ENCODE measurements at places on chromosomes 3 and 15.
A peak's percentile ranks its signal among the peaks of the same experiment; 100 is the strongest.

DNA sequence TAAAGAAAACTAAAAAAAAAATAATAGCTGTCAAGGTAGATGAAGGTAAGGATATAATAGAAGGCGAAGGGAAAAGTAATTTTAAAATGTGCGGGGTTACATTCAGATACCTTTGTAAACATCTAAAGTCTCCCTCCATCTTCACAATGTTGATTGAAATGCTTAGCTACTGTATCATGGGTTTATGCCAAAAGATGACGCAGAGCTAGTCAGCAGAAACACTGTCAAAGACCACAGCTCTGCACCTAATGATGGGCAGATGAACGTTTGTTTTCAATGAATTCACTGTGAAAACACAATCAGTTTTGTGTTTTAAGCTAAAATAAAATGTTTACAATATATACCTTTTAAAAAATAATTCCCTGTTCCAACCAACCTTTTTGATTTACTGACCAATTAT lies 61.2 kb downstream of the RFTN1 start:
- DNase-seq, result peak; percentile 25

DNA sequence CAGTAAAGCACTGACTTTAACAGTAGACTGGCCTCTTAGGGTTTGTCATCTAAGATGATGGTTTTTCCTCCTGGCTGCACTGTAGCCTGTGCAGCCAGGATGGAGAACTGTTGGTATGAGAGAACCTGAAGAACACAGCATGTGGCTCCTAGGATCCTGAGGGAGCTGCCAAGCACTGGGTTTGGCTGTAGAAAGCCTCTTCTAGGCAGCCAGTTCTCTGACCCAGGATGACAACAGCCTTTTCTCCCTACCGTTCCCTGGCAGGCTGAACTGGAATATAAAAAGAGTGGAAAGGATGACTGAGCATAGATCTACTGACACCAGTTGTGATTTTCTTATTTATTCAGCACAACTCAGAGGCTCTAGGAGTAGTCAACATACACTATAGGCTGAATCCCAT lies 34.3 kb upstream of the MANF start:
- no peak for DNase-seq

- DNase-seq, result no peak
Measured at GRCh38 chr15:89978914-89979313, 22.2 kb upstream of the ZNF710 start.

DNA sequence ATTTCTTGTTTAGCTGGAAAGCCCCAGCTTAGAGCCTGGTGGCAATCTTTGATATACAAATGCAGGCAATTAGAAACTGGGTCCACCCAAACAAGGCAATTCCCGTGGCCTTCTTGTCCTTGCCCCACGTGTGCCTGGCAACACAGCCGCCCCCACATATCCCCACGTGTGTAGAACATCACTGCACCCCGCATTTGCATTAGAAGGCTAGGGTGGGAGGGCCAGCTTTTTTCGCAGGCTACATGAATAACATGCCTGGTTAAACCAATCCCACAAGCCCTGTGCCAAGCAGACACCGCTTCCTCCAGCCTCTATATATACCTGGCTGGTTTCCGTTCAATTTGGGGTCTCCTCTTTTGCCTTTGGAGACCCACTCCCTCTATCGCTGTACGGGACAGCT lies 250.2 kb downstream of the ZNF385D start:
- no peak for DNase-seq

- DNase-seq, result no peak
Measured at GRCh38 chr15:63686351-63686750, 89.2 kb downstream of the FBXL22 start.

DNA sequence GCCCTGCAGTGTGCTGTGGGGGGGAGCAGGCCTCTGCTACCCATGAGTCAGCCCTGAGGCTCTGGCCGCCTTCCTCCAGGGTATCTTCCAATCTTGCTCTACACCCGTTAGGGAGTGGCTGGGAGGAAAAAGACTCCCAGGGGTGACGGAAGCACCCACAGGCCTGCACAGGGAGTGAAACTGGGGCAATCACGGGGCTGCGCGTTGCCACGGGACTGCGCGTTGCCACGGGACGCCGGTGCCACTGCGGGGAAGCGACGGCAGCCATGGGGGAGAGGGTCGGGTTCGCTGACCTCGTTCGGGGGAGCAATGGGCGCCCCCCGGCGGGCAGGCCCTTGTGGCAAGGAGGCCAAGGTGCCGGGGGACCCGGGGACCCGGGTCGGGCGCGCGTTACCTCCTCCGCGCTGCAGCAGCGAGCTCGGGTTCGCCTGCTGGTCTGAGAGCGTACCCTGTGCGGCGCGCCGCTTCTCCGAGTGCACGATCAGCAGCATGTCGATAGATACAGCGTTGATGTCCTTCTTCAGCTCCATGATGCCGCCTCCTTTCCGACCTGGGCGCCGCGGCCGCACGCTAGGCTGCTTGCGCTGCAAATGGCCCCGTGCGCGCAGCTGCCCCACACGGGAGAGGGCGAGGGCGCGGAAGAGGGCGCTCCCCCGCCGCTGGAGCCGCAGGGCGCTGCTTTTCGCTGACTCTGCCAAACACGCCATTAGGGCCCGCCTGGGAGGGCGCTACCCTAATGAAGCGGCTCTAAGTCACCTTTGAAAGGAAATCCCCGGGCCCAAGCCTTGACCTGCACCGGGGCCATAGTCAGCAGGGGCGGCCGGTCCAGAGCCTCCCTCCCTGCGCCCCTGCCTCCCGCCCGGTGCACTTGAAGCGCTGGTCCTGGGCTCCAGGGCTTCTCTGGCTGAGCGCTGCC lies at the start of gene KY:
Gene KY (minus strand): TSS at position 592 of the 916 bp plus-strand sequence. CDS start 62 bp downstream, at position 530.
- DNase-seq, result peak; percentile 17

- no peak for DNase-seq
Measured at GRCh38 chr3:193945143-193945542, 190.8 kb upstream of the HES1 start.

DNA sequence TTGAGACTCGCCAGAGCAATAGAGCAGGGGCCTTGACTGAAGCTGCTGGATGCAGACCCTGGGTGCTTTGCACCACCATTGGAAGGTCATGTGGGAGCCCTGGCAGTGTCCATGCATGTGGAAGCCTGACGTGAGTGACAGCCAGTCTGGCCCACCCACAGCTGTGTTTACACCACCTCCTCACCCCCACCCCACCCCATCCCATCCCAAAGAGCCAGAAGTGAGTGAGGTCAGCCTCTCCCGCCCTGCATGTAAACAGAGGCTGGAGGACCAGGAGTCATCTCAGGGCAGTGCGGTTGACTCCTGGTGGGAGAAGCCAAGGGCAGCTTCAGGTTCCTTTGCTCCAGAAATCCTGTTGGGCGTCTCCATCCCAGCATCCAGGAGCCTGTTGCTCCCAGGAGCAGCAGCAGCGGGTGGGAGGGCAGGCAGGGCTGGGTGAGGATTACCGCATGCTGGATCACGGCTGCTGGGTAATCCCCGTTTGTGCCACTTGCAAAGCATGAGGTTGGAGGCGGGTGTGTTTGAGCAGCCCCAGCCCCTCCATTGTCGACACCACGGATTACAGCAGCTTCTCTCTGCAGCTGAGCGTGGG lies 44.6 kb downstream of the CORO2B start:
- DNase-seq, result no peak

GRCh38 chr3:11602239-11602840 lies 41.4 kb downstream of the VGLL4 start:
- no peak for DNase-seq

GRCh38 chr15:93451265-93451664 lies 362.3 kb upstream of the RGMA start:
- no peak for DNase-seq

Data from kidney glomerular epithelial cell (primary cell).